ENCODE measurements at places on chromosomes 4 and X. TPM values are rescaled to one million over a fixed set of nuclear protein-coding genes. Genes with fewer than 3 reads are reported as not detected.

Gene LUZP4
- polyA plus RNA-seq = not detected

Gene NUDT11
- polyA plus RNA-seq = not detected

Gene RADX
- polyA plus RNA-seq = 0.88 TPM

Gene SUPT20HL2
- polyA plus RNA-seq = not detected

Gene ABLIM2
- polyA plus RNA-seq = 0.92 TPM

Gene LRP2BP
- 0.09 TPM for polyA plus RNA-seq

Gene DNAJB14
- polyA plus RNA-seq = 8.3 TPM

Gene TRPC5OS
- polyA plus RNA-seq = 0.02 TPM

Gene PABPC1L2A
- not detected for polyA plus RNA-seq

Gene MAML3
- 2.2 TPM for polyA plus RNA-seq

Gene HPF1
- 8.7 TPM for polyA plus RNA-seq

Gene HAUS7
- 8.9 TPM for polyA plus RNA-seq

Gene MXRA5
- 0.32 TPM for polyA plus RNA-seq

Gene EXOC1L
- polyA plus RNA-seq = not detected

Gene PRRG3
- 0.01 TPM for polyA plus RNA-seq

Gene LDB2
- polyA plus RNA-seq = 7.4 TPM

Gene PARM1
- polyA plus RNA-seq = 1.0 TPM

Gene NWD2
- polyA plus RNA-seq = not detected

Gene TRPC3
- polyA plus RNA-seq = 0.06 TPM

- DNase-seq = no peak
Observed at GRCh38 chr4:95546866-95547714, 1.7 kb downstream of the UNC5C start.

DNA sequence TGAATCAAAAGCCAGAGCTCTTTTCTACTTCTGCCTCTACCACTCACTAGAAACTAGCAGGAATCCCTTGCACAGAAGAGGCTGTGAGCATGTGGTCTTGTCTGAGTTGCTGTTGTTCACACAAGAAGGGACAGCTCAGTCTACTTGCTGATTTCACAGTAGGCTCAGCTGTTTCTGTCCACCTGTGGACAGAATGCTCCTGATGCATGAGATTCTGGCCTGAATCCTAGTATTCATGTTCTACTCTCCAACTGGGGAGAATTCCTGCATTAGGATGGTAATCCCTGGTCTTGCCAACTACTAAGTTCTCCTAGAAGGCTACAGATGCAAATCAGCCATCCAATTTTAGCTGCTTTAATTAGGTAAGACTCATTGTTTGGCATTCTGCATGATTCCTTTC, 112.8 kb downstream of the PPA2 start:
- no peak for DNase-seq

GRCh38 chrX:13028871-13029636, 15.4 kb downstream of the FAM9C start:
- DNase-seq = no peak

DNA sequence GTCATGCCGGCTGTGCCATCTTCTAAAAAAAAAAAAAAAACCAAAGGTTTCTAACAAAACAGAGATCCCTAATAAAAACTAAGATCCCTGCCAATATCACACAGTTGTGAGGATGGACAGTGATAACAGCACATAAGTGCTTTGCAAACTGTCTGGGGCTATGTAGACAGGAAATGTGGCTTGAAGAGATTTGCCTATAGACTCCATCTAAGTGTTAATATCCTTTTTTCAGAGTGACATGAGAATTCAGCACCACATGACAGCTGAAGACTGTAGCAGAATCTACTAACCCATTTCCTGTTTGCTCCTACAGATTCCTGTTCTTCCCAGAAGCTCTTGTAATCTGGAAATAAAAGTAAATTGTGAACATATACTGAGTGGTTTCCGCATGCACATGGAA, 215.4 kb downstream of the KDR start:
- DNase-seq = no peak

GRCh38 chr4:182062936-182063335, 180.3 kb upstream of the TENM3 start:
- no peak for DNase-seq

- no peak for DNase-seq
Observed at GRCh38 chr4:168531305-168531704, 34.5 kb downstream of the PALLD start.

DNA sequence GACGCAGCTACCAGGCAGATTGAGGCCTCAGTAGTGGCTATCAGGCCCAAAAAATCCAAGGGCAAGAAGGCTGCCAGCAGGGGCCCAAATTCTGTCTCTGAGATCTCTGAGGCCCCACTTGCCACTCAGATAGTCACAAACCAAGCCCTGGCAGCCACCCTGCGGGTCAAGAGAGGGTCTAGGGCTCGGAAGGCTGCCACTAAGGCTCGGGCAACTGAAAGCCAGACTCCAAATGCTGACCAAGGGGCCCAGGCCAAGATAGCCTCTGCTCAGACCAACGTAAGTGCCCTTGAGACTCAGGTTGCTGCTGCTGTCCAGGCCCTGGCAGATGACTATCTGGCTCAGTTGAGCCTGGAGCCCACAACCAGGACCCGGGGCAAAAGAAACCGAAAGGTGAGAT, 2.8 kb downstream of the TRO start:
- DNase-seq = no peak

DNA sequence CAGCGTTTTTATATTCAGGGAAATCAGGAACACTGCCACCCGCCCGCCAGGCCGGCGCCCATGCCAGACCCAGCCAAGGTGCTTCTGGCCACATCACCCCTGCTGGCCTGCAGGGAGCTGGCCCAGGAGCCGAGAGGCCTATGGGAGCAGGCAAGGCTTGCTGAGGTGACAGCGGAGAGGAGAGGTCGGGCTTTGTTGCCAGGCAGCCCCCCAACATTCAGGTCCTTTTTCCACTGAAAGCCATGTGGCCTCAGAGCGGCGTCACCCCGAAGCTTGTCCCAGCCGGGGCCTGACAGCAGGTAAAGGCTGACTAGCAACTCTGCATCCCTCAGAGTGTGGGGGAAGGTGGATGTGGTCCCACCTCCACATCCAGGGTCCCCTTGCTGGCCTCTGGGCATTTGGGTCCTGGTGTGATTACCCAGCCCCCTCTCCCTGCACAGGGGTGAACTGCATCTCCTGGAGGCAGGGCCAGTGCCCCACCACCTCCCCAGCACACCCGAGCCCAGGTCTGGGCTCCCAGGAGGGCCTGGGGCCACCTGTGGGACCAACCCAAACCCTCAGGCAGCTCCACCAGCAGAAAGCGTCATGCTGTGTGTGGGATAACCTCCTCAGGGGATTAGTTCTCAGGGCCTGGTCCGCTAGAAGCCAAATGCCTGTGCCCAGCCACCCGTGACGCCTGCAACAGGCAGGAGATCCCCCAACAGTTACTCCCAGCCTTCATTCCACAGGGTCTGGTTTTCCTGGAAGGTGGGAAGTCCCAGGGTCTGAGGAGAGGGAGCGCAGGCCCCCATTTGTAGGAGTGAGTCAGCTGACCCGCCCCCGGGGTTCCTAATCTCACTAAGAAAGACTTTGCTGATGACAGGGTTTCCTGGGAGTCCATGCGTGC, at the start of gene PDE6B:
TSS of gene PDE6B (plus strand) at position 869 of the 886 bp plus-strand sequence. CDS start 54 bp downstream, outside the sequence.
- DNase-seq = no peak

GRCh38 chr4:83548151-83548905, 12.4 kb downstream of the GPAT3 start:
- no peak for DNase-seq

GRCh38 chr4:170698334-170698733, 608.6 kb upstream of the AADAT start:
- DNase-seq = no peak

DNA sequence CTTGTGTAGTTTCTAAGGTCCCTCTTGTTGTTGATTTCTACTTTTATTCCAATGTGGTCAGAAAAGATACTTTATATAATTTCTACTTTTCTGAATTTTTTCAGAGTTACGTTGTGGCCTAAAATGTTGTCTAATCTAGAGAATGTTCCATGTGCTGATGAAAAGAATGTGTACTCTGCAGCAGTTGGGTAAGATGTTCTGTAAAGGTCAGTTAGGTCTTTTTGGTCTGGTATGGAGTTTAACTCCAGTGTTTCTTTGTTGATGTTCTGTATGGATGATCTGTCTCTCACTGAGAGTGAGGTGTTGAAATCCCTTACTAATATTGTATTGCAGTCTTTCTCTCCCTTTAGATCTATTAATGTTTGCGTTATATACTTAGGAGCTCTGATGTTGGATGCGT, 37.0 kb upstream of the GPRIN3 start:
- no peak for DNase-seq

DNA sequence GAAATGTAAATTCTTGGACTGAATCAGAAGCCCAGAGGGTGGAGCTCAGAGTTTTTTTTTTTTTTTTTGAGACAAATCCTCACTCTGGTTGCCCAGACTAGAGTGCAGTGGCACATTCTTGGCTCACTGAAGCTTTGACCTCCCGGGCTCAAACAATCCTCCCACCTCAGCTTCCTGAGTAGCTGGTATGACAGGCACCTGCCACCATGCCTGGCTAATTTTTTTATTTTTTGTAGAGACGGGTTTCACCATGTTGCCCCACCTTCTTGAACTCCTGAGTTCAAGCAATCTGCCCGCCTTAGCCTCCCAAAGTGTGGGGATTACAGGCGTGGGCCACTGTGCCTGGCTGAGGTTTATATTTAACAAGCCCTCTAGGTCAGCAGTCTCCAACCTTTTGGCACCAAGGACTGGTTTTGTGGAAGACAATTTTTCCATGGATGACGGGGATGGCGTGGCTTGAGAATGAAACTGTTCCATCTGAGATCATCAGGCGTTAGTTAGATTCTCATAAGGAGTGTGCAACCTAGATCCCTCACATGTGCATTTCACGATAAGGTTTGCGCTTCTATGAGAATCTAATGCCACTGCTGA, 76.7 kb downstream of the FHIP1A start:
- no peak for DNase-seq

DNA sequence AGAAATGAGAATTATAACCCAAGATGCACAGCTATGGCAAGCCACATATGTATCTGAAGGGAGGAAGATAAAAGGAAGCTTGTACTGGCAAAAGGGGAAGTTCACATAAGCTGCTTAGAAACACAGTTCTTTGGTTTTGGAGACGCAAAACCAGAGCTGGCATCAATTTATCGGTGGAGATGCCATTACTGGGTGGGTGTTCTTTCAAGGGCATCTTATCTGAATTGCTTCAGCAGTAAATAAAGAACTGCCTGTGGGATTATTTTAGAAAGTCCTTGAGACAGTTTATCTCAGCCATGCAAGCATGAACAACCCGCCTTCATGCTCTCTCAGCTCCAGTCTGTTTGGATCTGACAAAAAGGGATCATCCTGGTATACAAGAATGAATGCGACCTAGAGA, 60.8 kb downstream of the DDX60 start:
- DNase-seq = no peak

GRCh38 chr4:109803924-109804571, 2.2 kb upstream of the CFI start:
- no peak for DNase-seq

GRCh38 chr4:8212622-8213021, 13.5 kb downstream of the SH3TC1 start:
- DNase-seq = no peak

- no peak for DNase-seq
Observed at GRCh38 chr4:128355305-128355704, 67.7 kb upstream of the PGRMC2 start.

- DNase-seq = no peak
Observed at GRCh38 chr4:149047368-149047767, 605.2 kb upstream of the NR3C2 start.

- DNase-seq = no peak
Observed at GRCh38 chrX:56782791-56783449, 53.9 kb downstream of the NBDY start.

- DNase-seq = no peak
Observed at GRCh38 chr4:184317234-184317918, 99.7 kb upstream of the ENPP6 start.

GRCh38 chrX:120857240-120857639, 18.4 kb downstream of the CT47B1 start:
- no peak for DNase-seq

DNA sequence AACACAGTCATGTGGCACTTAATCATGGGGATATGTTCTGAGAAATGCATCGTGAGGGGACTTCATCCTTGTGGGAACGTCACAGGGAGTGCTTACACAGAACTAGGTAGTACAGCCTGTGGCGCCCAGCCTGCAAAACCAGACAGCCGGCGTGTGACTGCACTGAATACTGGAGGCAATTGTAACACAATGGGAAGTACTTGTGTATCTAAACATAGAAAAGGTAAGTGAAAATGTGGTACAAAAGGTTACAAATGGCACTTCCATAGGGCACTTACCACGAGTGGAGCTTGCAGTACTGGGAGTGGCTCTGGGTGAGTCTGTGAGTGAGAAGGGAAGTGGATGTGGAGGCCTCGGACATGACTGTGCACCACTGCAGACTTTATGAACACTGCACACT, 5.2 kb downstream of the TLR3 start:
- DNase-seq = no peak

GRCh38 chrX:115690511-115691216, 129.7 kb downstream of the PLS3 start:
- peak; percentile 32 for DNase-seq

- DNase-seq = no peak
Observed at GRCh38 chr4:45467157-45467556, 656.7 kb downstream of the GABRG1 start.

DNA sequence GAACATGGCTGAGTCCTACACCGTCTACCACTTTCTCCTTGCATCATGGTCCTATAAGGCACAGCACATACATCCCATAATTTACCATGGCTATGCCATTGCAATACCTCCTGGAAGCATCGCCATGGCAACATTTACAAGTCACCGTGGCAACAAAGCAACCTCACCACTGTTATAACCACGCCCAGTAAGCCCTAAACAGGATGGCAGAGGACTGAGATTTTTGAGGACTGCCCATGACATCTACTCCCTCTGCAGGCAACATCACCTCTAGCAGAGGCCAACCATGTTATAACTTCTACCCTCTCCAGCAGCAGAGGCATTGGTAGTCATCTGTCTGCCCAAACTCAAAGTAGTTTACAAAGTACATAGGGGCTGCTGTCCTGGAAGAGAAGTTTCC, 29.7 kb downstream of the BCOR start:
- DNase-seq = no peak

- DNase-seq = no peak
Observed at GRCh38 chrX:12877386-12877785, 10.5 kb downstream of the TLR7 start.

DNA sequence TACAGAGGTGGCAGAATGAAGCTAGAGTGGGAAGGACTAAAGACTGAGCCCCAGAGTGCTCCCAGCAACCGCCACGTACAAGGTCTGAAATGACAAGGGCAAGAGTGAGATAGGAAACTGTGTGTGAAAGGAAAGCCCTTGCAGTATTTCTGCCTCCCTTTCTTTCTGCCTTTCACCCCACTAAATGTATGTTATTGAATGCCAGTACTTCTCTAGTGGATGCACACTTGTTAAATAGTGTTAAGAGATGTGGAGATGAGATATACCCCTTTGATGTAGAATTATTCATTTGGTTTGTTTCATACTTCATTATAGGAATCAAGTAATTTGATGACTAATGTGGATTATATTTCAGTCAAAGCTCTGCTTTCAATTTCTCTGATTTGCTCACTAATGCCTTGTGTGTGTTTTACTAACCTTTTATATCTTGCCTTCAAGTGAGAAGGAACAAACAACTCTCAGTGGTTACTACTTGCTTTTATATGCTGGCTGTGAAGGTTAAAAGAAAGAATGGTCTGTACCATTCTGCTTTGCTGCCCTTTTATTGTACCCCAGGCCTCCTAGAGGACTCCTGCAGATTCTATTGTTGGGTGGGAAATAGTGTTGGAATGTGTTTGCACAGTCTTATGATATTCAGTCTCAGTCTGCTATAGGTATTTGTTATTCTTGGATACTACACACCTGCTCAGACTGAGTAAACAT, 8.0 kb upstream of the ANXA3 start:
- no peak for DNase-seq

Measured in liver (tissue), 10 donors.